LHCN-M2 (cell line): ENCODE measurements at places on chromosomes 1 and 21.

GRCh38 chr1:34176830-34177603 lies at the start of gene C1orf94:
Gene C1orf94 (plus strand): TSS chr1:34176907. CDS start chr1:34177790, 883 bp downstream.
- no peak for DNase-seq

DNA sequence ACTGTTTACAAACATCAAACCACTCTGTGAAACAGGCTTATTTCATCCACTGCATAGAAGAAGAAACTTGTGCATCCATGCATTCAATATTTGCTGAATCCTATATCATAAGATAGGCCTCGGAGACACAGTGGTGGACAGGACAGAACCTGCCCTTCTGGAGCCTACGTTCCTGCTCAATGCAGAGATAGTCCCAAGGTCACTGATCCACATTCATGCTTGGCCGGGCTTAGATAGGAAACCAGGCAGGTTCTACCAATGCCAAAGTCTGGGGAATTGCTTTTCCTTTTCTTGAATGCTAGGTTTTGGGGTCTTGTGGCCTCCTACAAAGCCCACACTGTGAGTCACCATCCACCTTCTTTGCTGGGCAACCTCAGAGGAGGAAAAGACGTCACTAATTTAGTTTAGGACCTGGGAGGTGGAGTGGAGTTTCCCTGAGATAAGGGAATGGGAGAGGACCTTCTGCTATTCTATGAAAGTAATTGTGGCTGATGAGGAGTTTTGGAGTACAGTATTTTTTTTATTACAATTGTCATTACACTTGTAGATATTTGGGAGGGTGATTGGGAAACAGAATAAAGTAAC lies 99.7 kb upstream of the CD34 start:
- no peak for DNase-seq

DNA sequence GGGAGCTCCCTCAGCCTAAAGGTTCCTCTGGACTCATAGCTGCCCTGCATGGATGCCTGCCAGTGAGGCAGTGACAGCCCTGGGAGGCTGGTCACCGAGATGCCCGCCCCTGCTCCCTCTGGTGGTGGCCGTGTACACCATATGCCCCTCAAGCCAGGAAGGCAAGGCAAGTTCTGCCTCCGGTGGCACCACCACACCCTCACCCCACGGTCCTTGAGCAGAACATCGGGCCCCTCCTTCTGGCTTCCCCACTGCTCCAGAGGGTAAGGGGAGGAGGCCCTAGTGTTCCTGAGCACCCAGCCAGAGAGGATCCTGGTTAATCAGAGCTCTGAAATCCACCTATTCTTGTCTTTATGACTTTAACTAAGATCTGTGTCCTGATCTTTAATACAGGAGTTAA lies 1.5 kb upstream of the S100A14 start:
- no peak for DNase-seq

DNA sequence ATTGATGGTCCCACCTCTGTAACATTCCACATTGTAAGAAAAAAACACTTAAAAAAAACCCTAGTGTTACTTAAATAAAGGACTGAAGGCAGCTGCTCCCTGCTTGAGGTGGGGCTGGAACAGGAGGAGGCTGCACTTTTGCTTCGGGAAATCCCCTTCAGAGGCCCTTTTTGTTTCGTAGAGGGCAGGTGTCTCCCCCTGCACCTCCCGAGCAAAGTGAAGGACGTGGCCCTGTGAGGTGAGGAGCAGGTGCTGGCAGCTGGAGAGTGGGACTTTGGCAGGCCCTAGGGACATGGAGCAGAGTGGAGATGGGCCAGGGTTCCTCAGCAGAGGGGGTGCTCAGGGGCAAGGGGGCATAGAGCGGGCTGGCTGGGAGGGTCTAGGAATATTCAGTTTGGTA lies 33.4 kb upstream of the WNT4 start:
- DNase-seq = no peak
